T-helper 2 cell (primary cell): ENCODE measurements at places on chromosomes 13 and 19.

DNA sequence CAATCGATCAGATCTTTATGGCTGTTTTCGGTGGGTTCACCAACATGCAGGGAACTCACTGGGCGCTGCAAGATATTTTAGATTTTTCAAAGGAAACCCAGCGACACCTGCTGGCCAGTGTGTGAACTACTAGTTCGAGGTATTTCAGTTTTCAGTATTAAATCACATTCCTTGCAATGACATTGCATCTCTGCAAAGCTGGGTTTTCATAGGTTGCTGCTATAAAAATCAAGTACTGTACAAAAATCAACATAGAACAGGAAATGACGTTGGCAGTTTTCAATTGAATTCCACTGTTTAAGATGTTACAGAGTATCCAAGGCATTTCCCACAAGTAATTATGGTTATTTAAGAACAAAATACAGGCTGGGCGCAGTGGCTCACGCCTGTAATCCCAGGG lies 17.6 kb downstream of the LIG1 start:
- DNase-seq = peak; percentile 49

DNA sequence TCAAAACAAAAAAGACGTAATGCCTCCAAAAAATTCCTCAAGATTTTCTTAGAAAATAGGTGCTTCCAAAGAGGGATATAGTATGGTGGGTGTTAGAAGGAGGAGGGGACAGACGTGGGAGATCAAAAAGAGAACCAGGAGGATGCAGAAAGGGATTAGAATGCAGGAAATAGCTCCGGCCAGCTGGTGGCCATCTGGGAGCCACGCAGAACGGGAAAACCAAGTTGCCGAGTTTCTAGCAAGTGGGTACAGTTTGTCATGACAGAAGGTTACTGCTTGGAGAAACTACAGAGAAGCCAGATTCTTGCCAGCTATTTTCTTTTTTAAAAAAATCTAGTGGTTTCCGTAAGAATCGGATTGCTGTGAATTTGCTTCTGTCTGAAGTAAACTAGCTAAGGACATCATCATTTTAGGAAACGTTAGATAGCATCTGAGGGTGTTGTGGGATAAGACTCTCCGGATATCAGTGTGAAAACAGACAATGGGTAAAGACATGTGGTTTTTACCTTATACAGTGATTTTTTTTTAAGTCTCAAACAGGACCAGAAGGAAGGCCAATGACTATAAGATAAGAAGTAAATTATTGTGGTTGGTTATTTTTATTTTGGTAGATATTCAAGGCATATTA lies 104.9 kb downstream of the HSPH1 start:
- no peak for DNase-seq

GRCh38 chr13:97058926-97059325 lies 64.7 kb upstream of the OXGR1 start:
- no peak for DNase-seq

- DNase-seq = no peak
Observed at GRCh38 chr19:392375-392970, 16.5 kb downstream of the C2CD4C start.

DNA sequence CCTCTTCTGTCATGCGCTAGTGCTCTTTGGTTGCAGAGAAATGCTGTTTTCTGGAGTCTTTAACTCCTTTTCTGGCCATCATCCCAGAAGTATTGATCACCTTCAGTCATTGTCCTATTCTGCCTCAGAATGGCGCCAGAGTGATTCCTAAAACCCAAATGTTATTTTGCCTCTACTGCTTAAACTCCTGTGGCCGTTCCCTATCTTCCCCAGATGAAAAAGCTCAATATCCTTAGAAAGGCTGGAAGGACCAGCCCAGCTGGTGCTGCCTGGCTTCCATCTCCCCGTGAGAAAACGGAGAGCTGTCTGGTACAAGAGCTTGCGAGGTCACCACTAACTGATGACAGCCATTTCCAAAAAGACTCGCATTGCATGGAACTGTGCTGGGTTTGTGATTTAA lies 179.1 kb downstream of the RBM26 start:
- no peak for DNase-seq

GRCh38 chr13:100989392-100989791 lies 314.8 kb upstream of the TMTC4 start:
- DNase-seq = no peak

DNA sequence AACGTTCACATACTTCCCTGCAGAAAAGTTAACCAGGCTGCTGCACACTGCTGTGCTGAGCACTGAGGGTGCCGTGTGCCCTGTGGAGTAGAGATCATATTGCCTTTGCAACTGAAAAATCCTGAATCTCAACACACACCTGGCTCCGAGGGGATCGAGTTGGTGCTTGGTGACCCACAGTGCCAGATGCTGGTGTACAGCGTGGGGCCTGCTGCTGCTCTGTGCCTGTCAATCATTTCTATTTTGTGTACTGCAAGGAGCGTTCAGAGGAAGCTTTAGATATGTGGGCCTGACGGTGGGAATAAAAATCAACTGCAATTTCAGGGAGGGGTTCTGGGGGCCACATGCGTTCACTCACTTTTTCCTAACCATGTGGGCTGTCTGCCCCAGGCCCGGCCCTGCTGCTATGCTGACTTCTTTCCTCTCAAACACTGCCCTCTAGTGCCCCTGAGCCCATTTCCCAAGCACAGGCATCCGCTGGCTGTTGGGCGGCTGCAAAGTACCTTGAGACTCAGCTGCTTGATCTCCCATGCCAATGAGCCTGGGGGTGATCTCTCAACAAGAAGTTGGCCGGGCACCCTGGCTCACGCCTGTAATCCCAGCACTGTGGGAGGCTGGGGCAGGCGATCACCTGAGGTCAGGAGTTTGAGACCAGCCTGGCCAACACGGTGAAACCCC lies 9.7 kb upstream of the LENG8 start:
- DNase-seq = no peak

GRCh38 chr19:3563709-3564524 lies 6.5 kb upstream of the MFSD12 start:
- no peak for DNase-seq

DNA sequence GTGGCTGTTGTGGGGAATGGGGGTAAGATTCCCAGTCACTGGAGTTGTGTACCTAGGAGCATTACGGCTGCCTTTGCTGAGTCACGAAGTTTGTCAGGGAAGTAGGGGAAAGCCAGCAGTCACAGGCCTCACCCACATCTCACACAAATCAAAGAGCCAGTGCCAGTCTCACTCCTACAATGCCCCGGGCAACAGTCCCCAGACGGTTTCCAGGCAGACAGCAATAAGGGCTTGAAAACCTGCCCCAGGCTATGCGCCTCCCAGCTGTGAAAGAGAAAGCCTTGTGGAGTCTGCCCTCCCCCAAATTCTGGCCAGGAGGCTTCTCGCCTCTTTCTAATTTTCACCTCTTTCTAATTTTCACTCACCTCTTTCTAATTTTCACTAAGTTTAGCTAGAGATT lies 142.3 kb upstream of the EDNRB start:
- DNase-seq = no peak

DNA sequence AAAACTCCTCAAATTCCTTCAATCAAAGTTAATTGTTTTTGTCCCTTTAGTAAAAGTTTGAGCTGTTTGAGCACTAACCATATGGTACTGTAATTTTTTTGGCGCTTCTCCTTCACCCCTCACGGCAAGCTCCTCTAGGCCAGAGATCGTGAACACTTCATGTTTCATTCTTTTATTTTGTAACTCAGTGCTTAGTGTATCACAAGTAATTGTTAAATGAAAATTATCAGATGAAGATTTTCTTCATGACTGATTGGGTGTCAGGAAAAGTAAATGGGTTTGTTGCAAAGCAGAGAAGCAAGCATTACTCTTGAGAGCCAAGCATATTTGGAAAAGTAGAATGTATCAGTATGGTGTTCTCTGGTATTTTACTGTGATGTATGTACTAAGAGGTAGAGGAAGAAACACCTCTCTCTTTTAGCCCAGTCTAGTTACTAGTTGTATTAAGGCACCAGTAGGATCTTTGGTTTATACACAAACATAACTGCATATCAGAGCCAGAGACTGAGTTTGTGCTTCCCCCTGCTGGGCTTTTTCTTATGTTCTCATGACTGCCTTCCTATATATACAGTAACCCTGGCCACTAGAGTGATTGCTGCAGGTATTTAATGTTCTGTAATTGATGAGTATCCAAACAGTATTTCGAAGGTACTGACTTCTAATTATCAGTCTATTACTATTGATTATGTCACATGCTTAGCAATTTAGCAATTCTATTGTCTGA lies 202.3 kb upstream of the KLHL1 start:
- DNase-seq = no peak

DNA sequence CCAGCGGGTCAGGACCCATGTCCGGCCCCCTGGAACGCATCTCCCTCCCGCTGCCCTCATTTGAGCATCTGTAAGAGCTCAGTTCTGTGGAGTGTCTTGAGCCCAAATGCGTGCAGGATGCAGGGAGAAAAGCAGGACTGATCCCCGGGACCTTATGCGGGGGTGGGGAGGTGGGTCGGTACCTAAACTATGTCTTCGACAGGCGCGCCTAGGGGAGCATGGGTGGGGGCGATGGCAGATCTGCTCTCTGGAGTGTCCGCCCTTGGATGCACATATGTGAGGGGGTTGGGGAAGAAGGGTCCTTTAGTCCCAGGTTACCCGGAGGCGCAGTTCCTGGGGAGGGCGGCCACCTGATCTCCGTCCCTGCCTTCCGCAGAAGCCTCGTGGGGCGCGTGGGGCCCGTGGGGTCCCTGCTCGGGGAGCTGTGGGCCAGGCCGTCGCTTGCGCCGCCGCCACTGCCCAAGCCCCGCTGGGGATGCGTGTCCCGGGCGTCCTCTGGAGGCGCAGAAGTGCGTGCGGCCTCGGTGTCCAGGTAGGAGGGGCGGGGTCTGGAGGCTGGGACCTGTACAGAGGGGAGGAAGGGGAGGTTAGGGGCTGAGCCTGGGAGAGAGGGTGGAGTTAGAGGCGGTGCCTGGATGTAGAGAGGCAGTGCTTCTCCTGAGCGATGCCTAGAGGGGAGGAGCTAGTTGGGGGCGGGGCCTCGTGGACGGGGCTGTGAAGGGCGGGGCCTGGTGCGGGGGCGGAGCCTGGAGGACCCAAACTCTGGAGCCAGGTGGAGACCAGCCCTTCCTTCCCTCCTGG lies 2.9 kb downstream of the CILP2 start:
- DNase-seq = peak; percentile 57

- no peak for DNase-seq
Observed at GRCh38 chr19:41369769-41370168, 5.8 kb upstream of the B9D2 start.

DNA sequence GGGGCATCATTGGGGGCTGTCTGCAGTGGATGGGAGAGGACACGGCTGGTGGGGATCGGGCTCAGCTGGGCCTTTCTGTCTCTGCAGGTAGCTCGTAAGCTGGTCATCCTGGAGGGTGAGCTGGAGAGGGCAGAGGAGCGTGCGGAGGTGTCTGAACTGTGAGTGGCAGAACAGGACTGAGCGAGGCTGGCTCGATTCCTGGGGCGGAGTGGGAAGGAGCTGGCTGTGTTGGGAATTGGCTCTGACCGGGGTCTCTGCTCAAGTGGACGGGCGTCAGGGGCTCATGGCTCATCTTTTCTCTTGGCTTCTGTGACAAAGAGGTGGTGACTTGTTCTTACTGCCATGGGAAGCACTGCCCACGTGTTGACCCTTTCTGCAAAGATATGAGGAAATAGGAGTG lies 11.6 kb downstream of the TPM4 start:
- DNase-seq = no peak

DNA sequence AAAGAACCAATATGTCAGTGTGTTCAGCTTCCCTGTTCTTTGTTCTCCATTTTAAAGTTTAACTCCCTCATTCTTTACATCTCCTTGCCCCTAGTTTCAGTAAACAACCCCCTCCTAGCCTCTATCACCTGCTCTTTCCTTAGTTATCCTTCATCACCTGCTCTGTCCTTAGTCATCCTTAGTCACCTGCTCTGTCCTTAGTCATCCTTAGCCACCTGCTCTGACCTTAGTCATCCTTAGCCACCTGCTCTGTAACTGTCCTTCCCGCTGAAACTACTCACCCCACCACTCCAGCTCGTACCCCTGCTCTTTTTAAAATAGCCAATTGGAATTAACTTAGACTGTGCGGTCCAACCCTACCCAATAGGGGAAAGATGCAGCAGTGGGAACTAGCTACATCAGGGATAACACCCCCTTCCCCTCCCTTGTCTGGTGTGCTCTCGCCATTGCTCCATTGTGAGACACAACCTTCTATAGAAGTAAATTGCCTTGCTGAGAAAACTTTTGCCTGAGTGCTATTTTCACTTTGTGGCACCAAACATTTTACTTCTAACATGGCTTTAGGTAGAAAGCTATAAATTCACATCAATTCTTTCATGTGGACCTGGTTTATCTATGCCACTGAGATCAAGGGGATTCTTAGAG lies 16.2 kb downstream of the EDNRB start:
- no peak for DNase-seq

DNA sequence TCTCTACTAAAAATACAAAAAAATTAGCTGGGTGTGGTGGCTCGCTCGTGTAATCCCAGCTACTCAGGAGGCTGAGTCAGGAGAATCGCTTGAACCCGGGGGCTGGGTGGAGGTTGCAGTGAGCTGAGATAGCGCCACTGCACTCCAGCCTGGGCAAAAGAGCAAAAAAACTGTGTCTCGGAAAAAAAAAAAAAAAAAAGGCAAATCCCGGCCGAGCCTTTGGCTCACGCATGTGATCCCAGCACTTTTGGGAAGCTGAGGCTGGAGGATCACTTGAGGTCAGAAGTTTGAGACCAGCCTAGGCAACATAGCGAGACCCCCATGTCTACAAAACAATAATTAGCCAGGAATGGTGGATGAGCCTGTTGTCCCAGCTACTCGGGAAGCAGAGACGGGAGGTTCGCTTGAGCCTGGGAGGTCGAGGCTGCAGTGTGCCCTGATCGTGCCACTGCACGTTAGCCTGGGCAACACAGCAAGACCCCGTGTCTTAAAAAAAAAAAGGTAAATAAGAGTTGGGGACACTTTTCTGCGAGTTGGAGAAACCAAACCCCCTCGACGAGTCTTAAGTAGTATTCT lies 574 bp upstream of the GPX4 start:
- DNase-seq = peak; percentile 3

DNA sequence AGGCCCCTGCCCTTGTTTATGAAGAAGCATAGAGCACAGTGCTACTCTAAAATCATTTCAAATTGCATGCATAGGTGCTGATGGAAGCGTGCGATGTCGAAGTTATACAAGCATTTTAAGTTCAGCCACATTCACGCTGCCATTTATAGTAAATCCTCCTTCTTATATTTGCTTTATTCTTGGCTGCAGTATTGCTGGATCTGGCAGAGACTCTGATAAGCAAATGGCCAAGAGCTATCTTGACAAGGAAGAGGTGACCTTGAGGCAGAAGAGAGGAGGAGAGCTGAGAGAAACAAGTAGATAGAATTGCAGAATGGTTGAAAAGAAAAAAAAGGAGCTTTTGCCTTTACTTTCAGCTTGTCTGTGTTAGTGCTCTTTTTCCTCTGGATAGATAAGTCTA lies 18.9 kb upstream of the MYO16 start:
- DNase-seq = no peak

DNA sequence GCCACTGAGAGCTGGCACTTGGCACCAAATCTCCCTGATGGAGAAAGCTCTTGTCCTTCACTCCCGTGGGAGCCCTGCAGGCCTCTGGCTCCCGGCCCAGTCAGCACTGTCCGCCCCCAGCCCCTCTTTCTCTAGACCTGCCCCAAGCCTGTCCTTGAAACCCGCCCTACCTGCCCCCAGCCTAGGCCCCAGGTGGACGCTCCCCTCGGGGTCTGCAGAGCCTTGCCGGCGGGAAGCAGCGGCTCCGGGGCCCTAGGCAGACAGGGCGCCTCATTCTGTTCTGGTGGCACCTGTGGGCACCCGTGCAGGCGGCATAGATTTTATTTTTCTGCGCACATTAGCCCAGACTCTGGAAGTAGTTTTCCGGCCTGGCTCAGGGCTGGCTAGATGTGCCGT lies 17.6 kb downstream of the IL17D start:
- DNase-seq = no peak
